ENCODE measurements at places on chromosomes 5 and 9. TPM values are rescaled to one million over a fixed set of nuclear protein-coding genes. Genes with fewer than 3 reads are reported as not detected.

DNA sequence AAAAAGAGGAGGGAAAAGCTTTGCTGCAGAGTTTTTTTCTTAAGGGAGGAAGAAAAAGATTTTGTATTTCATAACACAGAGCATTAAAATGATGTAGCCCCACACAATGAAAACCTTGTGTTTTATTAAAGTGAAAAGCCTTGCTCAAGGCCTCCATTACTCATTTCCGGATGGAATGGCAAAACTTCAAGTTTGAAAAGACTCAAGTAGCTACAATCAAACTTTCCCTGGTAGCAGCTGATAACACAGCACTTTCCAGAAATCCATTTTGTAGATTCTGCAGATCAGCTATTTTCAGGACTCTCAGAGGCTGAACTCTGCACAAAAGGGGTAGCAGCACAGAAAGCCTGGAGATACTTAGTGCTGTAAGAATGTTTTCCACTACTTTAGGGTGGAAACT is 374.8 kb downstream of the NFIB start:
- peaks cover 4% of the 10 kb centered on the region for H3K4me1 ChIP-seq
- peak; percentile 88 for DNase-seq
- no peak overlapping the region for H3K27ac ChIP-seq
- H3K27me3 ChIP-seq = no peaks in the 10 kb centered on the region
- H3K36me3 ChIP-seq = no peaks in the 10 kb centered on the region

- no peak overlapping the region for H3K27ac ChIP-seq
- no peaks in the 10 kb centered on the region for H3K4me1 ChIP-seq
- H3K36me3 ChIP-seq = no peaks in the 10 kb centered on the region
- DNase-seq = no peak
Observed at GRCh38 chr9:124426361-124426760, 11.1 kb upstream of the PSMB7 start.

GRCh38 chr5:81269751-81270393 is 31.5 kb upstream of the ZCCHC9 start:
- H3K4me3 ChIP-seq = no peak overlapping the region
- no peak for DNase-seq
- peaks cover 9% of the 10 kb centered on the region for H3K4me1 ChIP-seq

DNA sequence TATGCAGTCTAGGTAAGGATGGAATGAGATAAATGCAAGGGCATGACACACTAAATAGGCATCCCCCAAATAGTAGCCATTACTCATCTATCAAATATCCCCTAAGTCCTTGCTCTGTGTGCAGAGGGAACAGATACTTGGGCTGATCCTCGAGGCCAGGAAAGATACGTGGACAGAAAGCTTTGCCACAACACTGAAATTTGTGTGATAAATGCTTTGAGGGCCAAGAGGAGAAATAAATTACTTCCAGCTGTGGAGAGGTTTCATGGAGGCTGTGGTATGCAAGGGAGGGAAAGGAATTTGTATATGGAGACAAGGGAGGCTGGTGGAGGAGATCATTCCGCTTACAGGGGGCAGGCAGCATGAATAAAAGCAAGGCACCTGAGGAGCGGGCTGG is 18.5 kb downstream of the ATOX1 start:
- peak; percentile 94 for DNase-seq
- 0 out of 2 replicates have a peak, but pooled peaks cover 2% of the 10 kb centered on the region for H3K36me3 ChIP-seq
- peak overlapping the region; percentile 100 for H3K27ac ChIP-seq
- no peak overlapping the region for H3K4me3 ChIP-seq
- H3K27me3 ChIP-seq = no peaks in the 10 kb centered on the region

GRCh38 chr5:83810511-83810910 is 89.9 kb upstream of the HAPLN1 start:
- H3K27me3 ChIP-seq = peaks cover 2% of the 10 kb centered on the region
- no peak overlapping the region for H3K27ac ChIP-seq
- no peaks in the 10 kb centered on the region for H3K36me3 ChIP-seq
- no peaks in the 10 kb centered on the region for H3K4me1 ChIP-seq
- no peak for DNase-seq

- H3K27ac ChIP-seq = no peak overlapping the region
- H3K4me1 ChIP-seq = no peaks in the 10 kb centered on the region
- no peak for DNase-seq
- no peaks in the 10 kb centered on the region for H3K36me3 ChIP-seq
Observed at GRCh38 chr9:90365666-90366065, 277.0 kb downstream of the DIRAS2 start.

- H3K27ac ChIP-seq = no peak overlapping the region
- no peaks in the 10 kb centered on the region for H3K4me1 ChIP-seq
- H3K4me3 ChIP-seq = no peak overlapping the region
Observed at GRCh38 chr5:178193251-178193809, 6.2 kb upstream of the GMCL2 start.

GRCh38 chr9:134854541-134854981 is 26.0 kb upstream of the FCN2 start:
- peaks cover 6% of the 10 kb centered on the region for H3K4me1 ChIP-seq
- DNase-seq = no peak
- no peak overlapping the region for H3K4me3 ChIP-seq
- no peaks in the 10 kb centered on the region for H3K36me3 ChIP-seq

DNA sequence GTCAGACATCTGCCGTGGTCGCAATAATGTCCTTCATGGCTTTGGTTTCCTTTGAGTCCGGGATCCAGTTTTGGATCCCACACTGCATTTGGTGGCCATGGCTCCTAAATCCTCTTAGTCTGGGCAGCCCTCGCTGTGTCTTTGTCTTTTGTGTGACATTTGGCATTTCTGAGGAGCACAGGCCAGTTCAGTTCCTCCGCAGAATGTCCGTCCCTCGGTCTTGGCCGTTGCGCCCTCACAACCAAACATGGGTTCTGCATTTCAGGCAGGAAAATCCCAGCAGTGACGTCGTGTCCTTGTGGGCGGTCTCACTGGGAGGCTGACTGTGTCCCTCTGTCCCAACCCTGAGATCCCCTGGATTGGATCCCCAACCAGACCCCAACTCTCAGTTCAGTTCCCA is 172.9 kb upstream of the PPP1R26 start:
- no peaks in the 10 kb centered on the region for H3K27me3 ChIP-seq
- no peak overlapping the region for H3K4me3 ChIP-seq

DNA sequence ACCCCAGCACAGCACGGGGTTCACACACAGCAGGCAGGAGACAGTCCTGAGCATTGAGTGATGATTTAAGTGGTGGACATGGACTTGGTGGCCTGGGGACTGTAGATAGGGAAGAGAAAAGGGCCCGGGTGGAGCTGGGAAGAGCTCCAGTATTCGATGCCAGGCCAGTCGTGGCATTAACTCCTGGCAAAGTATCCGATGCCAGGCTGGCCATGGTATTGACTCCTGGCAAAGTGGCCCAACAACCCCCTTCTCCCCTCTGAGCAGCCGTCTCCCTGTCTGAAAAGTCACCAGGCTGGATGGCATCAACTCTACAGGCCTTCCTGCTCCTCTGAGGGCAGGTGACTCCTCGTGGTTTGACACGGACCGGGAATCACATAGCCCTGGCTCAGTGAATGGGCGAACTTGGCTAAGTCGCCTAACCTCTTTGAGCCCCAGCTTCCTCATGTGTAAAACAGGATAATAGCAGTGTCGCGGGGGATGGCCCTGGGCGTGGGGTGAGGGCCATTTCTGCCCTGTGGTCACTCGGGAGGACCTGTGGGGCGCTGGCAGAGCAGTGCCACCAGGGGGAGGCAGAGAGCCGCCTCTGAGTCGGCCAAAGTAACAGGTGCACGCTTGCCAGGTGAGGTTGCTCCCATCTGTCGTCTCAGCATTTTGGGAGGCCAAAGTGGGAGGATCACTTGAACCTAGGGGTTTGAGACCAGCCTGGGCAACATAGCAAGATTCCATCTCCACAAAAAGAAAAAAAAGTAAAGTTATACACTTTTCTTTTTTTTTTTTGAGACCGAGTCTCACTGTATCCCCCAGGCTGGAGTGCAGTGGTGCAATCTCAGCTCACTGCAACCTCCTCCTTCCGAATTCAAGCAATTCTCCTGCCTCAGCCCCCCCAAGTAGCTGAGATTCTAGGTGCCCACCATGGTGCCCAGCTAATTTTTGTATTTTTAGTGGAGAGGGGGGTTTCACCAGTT is 5.7 kb upstream of the SEC16A start:
- no peaks in the 10 kb centered on the region for H3K36me3 ChIP-seq
- no peaks in the 10 kb centered on the region for H3K27me3 ChIP-seq
- H3K4me3 ChIP-seq = no peak overlapping the region
- 0 out of 2 replicates have a peak, but pooled peaks cover 4% of the 10 kb centered on the region for H3K4me1 ChIP-seq
- DNase-seq = peak; percentile 8

GRCh38 chr9:124975131-124975530 is 34.2 kb upstream of the GOLGA1 start:
- peak; percentile 30 for DNase-seq
- H3K27ac ChIP-seq = no peak overlapping the region
- H3K4me3 ChIP-seq = no peak overlapping the region
- no peaks in the 10 kb centered on the region for H3K27me3 ChIP-seq
- H3K4me1 ChIP-seq = no peaks in the 10 kb centered on the region

DNA sequence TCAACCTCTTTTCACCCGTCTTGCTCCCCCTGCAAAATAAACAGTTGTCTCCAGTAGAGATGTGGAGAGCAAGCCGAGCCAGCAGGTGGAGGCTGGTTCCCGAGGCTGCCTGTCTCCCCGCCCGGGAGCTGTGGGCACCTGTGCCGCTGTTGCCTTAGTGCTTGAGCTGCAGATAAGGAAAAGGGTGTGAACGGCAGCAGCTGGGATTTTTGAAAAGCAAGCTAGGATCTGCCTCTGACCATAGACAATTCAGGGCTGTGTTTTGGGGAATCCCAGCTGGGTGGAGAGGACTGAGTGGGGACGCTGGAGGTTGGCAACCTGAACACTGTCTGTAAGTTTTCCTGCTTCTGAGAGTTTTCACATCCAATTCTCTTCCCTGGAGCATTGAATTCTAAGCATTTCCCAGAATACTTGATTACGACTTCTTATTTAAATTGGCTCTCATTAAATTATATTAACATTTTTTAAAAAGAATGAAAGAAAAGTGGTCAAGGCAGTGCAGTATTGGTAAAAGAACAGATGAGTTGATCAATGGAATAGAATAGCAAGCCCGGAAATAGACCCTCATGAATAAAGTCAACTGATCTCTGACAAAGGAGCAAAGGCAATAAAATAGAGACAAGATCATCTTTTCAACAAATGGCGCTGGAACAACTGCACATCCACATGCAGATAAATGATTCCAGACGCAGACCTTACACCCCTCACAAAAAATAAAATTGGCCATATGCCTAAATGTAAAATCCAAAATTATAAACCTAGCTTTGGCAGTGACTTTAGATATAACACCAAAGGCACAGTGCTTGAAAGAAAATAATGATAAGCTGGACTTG is 9.7 kb downstream of the WNK2 start:
- H3K4me1 ChIP-seq = no peaks in the 10 kb centered on the region
- no peaks in the 10 kb centered on the region for H3K36me3 ChIP-seq
- H3K27ac ChIP-seq = no peak overlapping the region
- peaks cover 20% of the 10 kb centered on the region for H3K27me3 ChIP-seq

GRCh38 chr9:118761016-118761790 is 608.0 kb downstream of the BRINP1 start:
- no peaks in the 10 kb centered on the region for H3K4me1 ChIP-seq
- no peak for DNase-seq
- no peaks in the 10 kb centered on the region for H3K27me3 ChIP-seq
- H3K36me3 ChIP-seq = no peaks in the 10 kb centered on the region
- H3K27ac ChIP-seq = no peak overlapping the region

DNA sequence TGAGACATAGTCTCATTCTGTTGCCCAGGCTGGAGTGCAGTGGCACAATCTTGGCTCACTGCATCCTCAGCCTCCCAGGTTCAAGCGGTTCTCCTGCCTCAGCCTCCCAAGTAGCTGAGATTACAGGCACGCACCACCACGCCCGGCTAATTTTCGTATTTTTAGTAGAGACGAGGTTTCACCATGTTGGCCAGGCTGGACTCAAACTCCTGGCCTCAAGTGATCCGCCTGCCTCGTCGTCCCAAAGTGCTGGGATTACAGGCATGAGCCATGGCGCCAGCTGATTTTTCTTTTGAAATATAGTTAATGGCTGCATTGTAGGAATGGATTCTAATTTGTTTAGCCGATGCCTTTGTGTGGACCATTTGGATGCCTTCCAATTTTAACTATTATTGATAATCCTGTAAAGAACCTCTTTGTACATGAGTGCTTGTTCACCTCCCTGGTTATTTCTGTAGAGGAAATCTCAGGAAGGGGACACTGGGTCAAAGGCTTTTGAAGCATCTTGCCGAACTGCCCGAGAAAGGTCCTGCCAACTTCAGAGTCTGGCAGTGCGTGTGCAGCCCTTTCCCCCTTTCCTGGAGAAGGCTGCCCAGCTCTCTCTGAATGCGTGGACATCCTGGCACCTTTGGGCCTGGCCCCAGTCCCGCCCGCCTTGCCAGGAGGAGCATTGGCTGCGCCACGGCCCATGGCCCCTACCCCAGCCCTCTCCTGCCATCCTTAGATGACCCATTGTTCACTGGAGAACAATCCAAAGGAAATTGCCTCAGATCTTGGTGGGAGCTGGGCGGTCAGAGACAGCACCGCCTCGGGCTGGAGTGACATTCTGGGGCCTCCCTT is 8.9 kb upstream of the NUP214 start:
- no peak overlapping the region for H3K27ac ChIP-seq
- no peaks in the 10 kb centered on the region for H3K36me3 ChIP-seq
- no peak for DNase-seq

DNA sequence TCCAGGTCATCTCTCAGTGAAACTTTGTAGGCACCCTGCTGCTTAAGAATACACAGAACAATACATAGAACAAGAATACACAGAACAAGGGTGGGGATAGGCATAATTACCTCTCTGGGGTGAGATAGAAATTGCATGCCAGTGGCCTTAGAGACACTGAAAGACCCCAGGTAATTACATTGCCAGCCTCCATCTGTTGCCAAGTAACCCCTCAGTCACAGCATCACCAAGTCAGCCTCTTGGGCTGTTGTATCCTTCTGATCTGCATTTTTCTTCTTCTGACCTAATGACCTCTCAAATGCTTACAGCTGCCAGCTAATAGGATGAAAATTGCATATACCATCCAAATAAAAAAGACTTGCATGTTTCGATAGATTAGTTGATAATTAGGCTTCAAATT is 167.7 kb downstream of the GRIA1 start:
- H3K27ac ChIP-seq = no peak overlapping the region
- H3K4me1 ChIP-seq = 0 out of 2 replicates have a peak, but pooled peaks cover 1% of the 10 kb centered on the region
- no peaks in the 10 kb centered on the region for H3K36me3 ChIP-seq
- DNase-seq = no peak
- H3K27me3 ChIP-seq = no peaks in the 10 kb centered on the region
- H3K4me3 ChIP-seq = no peak overlapping the region

GRCh38 chr9:131349881-131350563 is 43.9 kb upstream of the PRRC2B start:
- H3K27ac ChIP-seq = no peak overlapping the region
- no peaks in the 10 kb centered on the region for H3K27me3 ChIP-seq
- no peaks in the 10 kb centered on the region for H3K4me1 ChIP-seq
- H3K36me3 ChIP-seq = no peaks in the 10 kb centered on the region
- H3K4me3 ChIP-seq = peak overlapping the region; percentile 23
- peak; percentile 77 for DNase-seq

GRCh38 chr9:21836437-21837161 is 34.2 kb downstream of the MTAP start:
- peaks cover 21% of the 10 kb centered on the region for H3K4me1 ChIP-seq
- peak; percentile 100 for DNase-seq
- H3K36me3 ChIP-seq = peaks cover 26% of the 10 kb centered on the region
- H3K27ac ChIP-seq = peak overlapping the region; percentile 83
- no peaks in the 10 kb centered on the region for H3K27me3 ChIP-seq

Gene FOXI1
- total RNA-seq = not detected

Gene SMIM33
- not detected for total RNA-seq

Gene ZNF608
- total RNA-seq = 15.1 TPM

Gene RPL37
- 35.3 TPM for total RNA-seq

All from IMR-90 (cell line).